Suppressor macrophage (primary cell): ENCODE measurements at places on chromosomes 5 and 9.

DNA sequence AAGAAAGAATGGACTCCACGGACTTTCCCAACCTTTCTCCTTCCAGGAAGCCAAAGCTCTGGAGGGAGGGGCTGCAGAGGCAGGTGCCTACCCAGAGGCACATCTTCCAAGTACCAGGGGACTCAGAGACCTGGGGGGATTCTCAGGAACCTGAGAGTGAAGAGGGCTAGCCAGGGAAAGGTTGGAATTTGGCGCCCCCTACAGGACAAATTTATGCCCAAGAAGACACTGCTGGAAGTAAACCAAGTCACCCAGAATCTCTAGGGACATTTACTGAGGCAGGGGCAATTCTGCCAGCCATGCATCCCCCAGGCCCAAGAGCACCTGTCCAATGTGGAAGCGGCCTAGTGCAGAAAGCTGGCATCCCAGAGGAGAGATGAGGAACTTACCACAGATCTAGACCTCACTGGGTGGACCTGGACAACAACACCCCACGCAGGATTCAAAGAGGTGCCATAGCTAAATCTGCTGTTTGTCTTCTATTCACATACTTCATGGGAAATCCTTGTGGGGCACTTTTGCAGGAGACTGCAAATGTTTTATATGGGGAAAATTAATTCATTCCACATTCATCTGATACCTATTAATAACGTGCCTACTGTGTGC, 25.9 kb upstream of the IDNK start:
- DNase-seq, result peak; percentile 64

GRCh38 chr5:32360906-32361305, 48.2 kb upstream of the MTMR12 start:
- no peak for DNase-seq

DNA sequence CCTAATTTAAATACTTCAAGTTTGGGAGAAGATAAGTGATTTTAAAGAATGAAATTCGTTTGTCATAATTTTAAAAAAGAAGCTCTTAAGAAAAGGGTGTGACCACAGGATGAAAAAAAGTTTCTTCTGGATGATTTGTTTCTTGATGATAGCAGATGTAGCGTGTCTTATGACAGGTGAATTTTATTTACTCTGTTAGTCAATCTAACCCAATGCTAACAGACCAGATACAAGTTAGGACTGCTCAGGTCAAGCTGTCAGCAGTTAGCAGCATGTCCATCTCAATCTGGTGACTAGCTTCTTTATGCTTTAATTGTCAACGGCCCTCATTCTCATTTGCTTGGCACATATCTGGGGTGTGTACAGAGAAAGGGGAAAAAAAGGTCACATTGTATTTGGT, 456.0 kb downstream of the BNC2 start:
- DNase-seq, result no peak

DNA sequence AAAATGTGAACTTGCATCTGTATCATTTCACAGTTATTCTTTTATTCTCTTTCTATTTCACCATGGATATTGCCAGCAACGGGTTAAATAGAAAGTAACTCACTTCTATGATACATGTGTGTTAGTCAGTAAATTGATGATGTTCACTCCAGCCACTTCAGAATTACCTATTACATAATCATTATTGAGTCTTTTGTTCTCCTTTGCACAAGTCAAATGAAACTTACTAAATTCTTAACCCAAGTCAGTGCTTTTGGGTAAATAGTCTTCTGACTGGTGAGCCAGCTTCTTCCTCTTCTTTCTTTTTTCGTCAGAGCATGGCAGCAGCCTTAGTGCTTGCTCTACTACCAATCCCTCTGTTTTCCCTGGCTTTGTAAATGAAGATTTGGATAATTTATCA, 344.3 kb downstream of the RAB3C start:
- DNase-seq, result peak; percentile 56

GRCh38 chr9:33044677-33045282, 19.7 kb downstream of the DNAJA1 start:
- DNase-seq, result peak; percentile 10

- DNase-seq, result no peak
These were observed 829 bp downstream of the FIBCD1 start for GRCh38 chr9:130938184-130938651.
